H9 (cell line): ENCODE measurements at places on chromosomes 2 and 18. TPM values are rescaled to one million over a fixed set of nuclear protein-coding genes. Genes with fewer than 3 reads are reported as not detected.

The ALPG gene
- 1.3 and 1.4 TPM in 2 replicates for total RNA-seq

The PLEKHH2 gene
- total RNA-seq: 2.5 and 3.1 TPM in 2 replicates

The AGAP1 gene
- 24.8 and 25.8 TPM in 2 replicates for total RNA-seq

The DLGAP1 gene
- 20.0 and 23.2 TPM in 2 replicates for total RNA-seq

The DAPL1 gene
- total RNA-seq: not detected in 2 replicates

The CPLX4 gene
- total RNA-seq: not detected in 2 replicates

The UGT1A5 gene
- total RNA-seq: not detected in 2 replicates

DNA sequence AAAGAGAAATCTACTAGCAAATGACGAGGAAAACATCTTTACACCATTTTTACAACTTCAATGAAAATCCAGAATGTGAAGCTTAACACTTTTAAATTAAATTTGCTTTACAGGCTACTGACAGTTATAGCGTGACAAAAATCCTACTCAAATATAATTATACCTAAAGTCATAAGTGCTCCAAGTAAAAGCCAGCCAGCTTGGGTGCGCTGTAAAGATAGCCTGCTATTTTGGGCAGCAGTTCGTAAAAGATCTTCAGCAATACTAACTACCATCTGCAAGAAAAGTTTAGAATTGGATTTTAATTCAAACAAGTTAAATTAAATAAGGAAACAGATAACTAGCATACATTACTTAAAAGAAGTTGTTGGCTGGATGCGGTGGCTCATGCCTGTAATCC is 22.4 kb downstream of the HEATR5B start:
- no peak overlapping the region for H3K27ac ChIP-seq
- H3K4me1 ChIP-seq: no peaks in the 10 kb centered on the region
- H3K27me3 ChIP-seq: no peaks in the 10 kb centered on the region
- H3K36me3 ChIP-seq: no peaks in the 10 kb centered on the region; the same call in 1 of the 3 replicates

DNA sequence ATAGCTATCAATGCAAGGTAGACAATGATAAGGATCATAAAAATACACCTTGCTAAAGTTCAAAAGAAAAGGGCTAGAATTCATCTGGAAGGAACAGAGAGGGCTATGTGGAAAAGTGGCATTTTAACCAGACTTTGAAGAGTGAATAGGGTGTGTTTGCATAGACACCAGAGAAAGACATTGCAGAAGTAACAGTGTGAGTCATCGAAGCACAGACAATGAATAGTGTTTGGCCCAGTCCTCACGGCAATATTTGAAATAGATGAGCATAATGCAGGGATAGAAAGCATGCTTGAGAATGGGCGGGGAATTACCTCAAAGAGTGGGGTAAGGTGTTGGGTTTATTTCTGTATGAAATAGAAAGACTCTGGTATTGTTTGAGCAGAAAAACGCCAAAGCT is 24.2 kb downstream of the MYT1L start:
- H3K27ac ChIP-seq: no peak overlapping the region
- no peaks in the 10 kb centered on the region for H3K36me3 ChIP-seq
- H3K27me3 ChIP-seq: no peaks in the 10 kb centered on the region
- DNase-seq: no peak

- no peak overlapping the region for H3K27ac ChIP-seq
- DNase-seq: peak; percentile 52
- no peak overlapping the region for H3K4me3 ChIP-seq
- no peaks in the 10 kb centered on the region for H3K27me3 ChIP-seq
These were observed 47.0 kb upstream of the ST3GAL5 start for GRCh38 chr2:85935746-85936208.

DNA sequence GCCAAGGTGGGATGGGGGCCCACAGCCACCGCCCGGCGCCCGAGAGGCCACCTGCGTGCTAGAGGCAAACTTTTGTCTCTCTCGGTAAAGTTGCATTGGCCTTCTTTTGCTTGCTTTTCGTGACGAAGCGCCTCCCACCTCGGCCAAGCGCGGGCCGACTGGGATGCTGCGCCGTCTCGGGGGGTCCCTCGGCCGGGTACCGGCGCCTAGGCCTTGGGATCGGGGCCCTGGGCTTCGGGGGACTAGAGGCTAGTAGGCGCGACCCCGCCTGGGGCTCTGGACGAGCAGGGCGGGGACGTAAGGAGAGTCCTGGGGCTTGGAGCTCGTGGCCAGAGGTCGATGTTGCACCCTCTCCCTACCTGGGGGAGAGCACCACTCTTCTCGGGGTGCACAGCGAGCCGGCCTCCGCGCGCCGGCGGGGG is 545 bp downstream of the GLI2 start:
- peaks cover 18% of the 10 kb centered on the region for H3K36me3 ChIP-seq
- peaks cover 9% of the 10 kb centered on the region for H3K4me1 ChIP-seq
- peak overlapping the region; percentile 90 for H3K4me3 ChIP-seq
- no peak overlapping the region for H3K27ac ChIP-seq

DNA sequence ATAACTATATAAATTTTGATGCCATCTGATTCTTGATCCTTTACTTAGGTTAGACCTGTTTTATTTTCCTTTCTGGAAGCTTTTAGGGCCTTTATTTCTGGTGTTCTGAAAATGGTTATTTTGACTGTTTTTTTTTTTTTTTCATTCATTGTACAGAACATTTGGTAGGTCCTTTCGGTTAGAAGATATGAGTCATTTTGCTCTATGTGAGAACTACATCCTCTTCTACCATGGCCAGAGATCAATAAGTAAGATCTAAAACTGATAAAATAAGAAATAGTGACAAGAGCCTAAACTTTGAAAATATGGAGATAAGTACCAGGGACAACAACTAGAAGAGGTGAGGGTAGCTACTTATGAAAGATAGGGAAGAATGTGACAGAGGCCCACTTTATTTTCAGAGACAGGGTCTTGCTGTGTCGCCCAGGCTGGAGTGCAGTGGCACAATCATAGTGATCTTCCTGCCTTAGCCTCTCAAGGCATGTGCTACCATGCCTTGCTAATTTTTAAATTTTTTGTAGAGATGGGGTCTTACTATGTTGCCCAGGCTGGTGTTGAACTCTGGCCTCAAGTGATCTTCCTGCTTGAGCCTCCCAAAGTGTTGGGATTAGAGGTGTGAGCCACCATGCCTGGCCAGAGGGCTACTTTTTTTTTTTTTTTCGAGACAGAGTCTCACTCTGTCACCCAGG is 66.5 kb downstream of the EIF2AK3 start:
- no peaks in the 10 kb centered on the region for H3K27me3 ChIP-seq
- DNase-seq: no peak
- H3K27ac ChIP-seq: no peak overlapping the region
- H3K4me1 ChIP-seq: no peaks in the 10 kb centered on the region

DNA sequence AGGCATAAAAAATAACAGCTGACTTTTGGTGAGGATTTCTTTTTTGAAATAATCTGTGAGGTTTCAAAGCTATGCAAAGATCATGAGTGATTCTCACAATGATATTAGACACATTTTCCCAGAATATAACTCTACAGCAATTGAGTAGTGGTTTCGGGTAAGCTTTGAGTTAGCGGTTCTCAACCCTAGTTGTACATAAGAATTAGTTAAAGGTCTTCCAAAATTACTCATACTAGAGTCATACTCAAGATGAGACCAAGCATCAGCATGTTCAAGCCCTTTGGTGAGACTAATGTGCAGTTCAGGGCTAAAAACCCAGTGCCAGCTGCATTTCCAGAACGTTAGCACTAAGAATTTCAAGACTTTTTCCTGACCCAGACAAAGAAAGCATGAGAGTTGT is 31.1 kb downstream of the DSG4 start:
- H3K27me3 ChIP-seq: no peaks in the 10 kb centered on the region
- H3K36me3 ChIP-seq: no peaks in the 10 kb centered on the region
- no peak overlapping the region for H3K27ac ChIP-seq

DNA sequence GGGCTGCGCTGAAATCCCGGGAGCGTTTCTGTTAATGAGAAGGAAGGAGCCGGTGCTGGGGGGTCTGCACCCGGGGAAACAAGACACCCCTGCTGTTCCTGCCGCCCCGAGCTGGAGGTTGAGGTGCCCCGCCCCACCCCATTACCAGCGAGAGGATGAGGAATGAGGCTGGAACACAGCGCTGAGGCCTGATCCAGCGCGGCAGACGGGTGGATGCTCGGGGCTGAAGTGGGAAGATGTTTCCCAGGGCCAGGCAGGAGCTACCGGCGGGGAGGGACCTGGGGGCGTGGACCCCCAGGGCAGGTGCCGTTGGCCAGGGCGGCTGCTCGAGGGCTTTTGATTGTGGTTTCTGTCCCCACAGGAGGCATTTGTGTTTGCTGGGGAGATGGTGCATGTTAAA is 134.3 kb upstream of the CTDP1 start:
- DNase-seq: no peak
- H3K4me1 ChIP-seq: no peaks in the 10 kb centered on the region
- no peaks in the 10 kb centered on the region for H3K36me3 ChIP-seq
- H3K27me3 ChIP-seq: no peaks in the 10 kb centered on the region

- H3K27ac ChIP-seq: no peak overlapping the region
- no peak for DNase-seq
- peaks cover 15% of the 10 kb centered on the region; the same call in 1 of the 2 replicates for H3K4me1 ChIP-seq
- H3K4me3 ChIP-seq: no peak overlapping the region
- H3K27me3 ChIP-seq: no peaks in the 10 kb centered on the region
- peaks cover 13% of the 10 kb centered on the region; the same call in 1 of the 2 replicates for H3K36me3 ChIP-seq
These were observed 11.2 kb downstream of the NCK2 start for GRCh38 chr2:105755895-105756294.

- no peak overlapping the region for H3K4me3 ChIP-seq
- H3K27ac ChIP-seq: no peak overlapping the region
- no peak for DNase-seq
- H3K4me1 ChIP-seq: no peaks in the 10 kb centered on the region
- no peaks in the 10 kb centered on the region; the same call in 1 of the 2 replicates for H3K36me3 ChIP-seq
These were observed 126.6 kb upstream of the PDE1A start for GRCh38 chr2:182553483-182553882.

GRCh38 chr2:88760819-88761598 is 69.5 kb downstream of the RPIA start:
- no peak overlapping the region for H3K27ac ChIP-seq
- no peak overlapping the region for H3K4me3 ChIP-seq
- peaks cover 10% of the 10 kb centered on the region for H3K36me3 ChIP-seq
- no peaks in the 10 kb centered on the region for H3K4me1 ChIP-seq
- DNase-seq: no peak
